ENCODE measurements at places on chromosomes 4 and X. TPM values are rescaled to one million over a fixed set of nuclear protein-coding genes. Genes with fewer than 3 reads are reported as not detected.

GRCh38 chr4:115969756-115970155 lies 856.3 kb upstream of the NDST4 start:
- no peaks in the 10 kb centered on the region for H3K36me3 ChIP-seq
- no peak for DNase-seq
- no peak overlapping the region for H3K4me3 ChIP-seq
- no peak overlapping the region for H3K27ac ChIP-seq
- no peaks in the 10 kb centered on the region for H3K27me3 ChIP-seq
- H3K4me1 ChIP-seq = no peaks in the 10 kb centered on the region

DNA sequence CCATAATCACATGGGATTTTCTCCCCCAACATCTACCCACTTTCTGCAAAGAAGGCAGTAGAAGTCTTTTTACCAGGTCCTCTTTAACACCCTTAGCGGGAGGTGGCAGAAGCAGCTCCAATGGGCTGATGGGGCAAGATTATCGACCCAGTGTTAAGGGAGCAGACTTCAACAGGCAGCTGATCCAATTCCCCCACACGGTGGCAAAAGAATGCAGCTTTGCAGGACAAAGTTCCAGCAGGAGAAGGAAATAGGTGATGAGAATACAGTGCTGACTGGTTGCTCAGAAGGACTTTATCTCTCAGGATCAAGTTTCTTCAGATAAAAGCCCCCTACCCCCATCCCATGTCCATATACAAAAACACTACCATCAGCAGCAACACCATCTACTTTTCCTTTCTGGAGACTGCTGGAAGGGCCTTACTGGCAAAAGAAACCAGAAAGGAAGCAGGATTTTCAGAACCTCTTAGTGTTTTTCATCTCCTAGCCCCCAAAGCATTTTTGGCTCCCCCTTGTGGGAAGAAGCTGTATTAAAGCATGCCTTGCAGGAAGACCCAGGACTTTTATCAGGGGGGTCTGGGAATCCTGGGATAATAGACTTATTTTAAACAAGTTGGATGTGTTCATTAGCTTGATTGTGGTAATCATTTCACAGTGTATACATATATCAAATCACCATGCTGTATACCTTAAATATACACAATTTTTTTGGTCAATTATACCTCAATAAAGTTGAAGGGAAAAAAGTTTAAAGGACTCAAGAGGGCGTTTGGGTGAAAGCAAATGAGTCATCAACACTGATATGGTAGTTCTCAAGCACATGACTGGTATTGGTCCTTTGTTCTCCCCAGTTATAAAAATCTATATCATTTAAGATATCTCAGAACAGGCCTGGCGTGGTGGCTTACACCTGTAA lies 146.4 kb downstream of the GPC3 start:
- peak; percentile 37 for DNase-seq
- H3K27ac ChIP-seq = no peak overlapping the region
- no peaks in the 10 kb centered on the region for H3K36me3 ChIP-seq
- no peak overlapping the region for H3K4me3 ChIP-seq
- no peaks in the 10 kb centered on the region for H3K4me1 ChIP-seq

GRCh38 chr4:47972181-47972580 lies 44.3 kb downstream of the CNGA1 start:
- no peak overlapping the region for H3K4me3 ChIP-seq
- H3K27ac ChIP-seq = no peak overlapping the region
- H3K27me3 ChIP-seq = peaks cover 2% of the 10 kb centered on the region
- no peaks in the 10 kb centered on the region for H3K36me3 ChIP-seq
- no peaks in the 10 kb centered on the region for H3K4me1 ChIP-seq

DNA sequence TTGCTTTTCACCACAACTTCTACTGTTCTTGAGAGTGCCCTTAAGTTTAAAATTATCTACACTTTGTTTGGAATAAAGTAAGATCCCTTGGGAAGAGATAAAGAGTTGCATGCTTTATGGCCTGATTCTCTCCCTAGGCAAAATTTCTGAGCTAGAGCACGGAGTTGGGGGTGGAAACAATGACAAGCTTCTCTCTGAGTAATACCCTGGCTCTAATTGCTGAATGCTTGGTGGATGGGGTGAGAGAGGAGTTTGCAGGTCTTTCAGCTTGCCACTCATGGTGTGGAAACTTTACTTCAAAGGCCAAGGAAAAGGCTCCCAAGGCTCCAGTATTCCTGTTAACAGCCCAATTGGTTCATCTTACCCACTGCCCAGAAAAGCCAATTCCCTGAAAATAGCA lies 26.1 kb upstream of the PRDM8 start:
- peaks cover 50% of the 10 kb centered on the region for H3K4me1 ChIP-seq
- no peak overlapping the region for H3K4me3 ChIP-seq
- DNase-seq = peak; percentile 59
- no peaks in the 10 kb centered on the region for H3K27me3 ChIP-seq
- H3K27ac ChIP-seq = peak overlapping the region; percentile 90

Gene TRIM61
- 1.2 TPM for total RNA-seq

GRCh38 chr4:69484011-69484410 lies 11.7 kb downstream of the UGT2B4 start:
- no peak overlapping the region for H3K4me3 ChIP-seq
- no peak for DNase-seq
- no peaks in the 10 kb centered on the region for H3K4me1 ChIP-seq
- H3K27me3 ChIP-seq = no peaks in the 10 kb centered on the region
- no peak overlapping the region for H3K27ac ChIP-seq

Gene DCAF12L2
- total RNA-seq = not detected

DNA sequence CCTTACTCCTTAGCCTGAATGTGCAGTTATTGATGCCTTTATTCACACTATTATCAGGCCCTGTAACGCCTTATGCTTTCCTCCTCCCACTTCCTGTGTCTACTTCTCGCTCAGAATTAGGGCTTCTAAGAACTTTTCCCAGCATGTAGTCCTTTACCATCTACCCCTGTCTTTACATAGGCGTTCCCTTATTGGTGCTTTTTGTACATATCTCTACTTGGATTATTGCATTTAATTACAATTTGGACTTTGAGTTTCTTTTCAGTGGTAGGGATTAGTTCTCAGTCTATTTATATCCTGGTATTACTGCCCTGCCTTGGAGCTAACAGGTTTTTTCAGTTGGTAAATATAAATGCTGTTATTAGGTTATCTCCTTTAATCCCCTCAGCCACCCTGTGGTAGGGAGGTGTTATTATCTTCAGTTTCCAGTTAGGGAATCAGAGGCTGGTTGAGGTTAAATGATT lies 84.0 kb downstream of the RBPJ start:
- peak overlapping the region; percentile 40 for H3K27ac ChIP-seq
- no peak for DNase-seq
- no peak overlapping the region for H3K4me3 ChIP-seq
- no peaks in the 10 kb centered on the region for H3K27me3 ChIP-seq
- peaks cover 42% of the 10 kb centered on the region for H3K36me3 ChIP-seq
- peaks cover 23% of the 10 kb centered on the region for H3K4me1 ChIP-seq

- no peak overlapping the region for H3K4me3 ChIP-seq
- peak overlapping the region; percentile 52 for H3K27ac ChIP-seq
- H3K36me3 ChIP-seq = peaks cover 52% of the 10 kb centered on the region
- peaks cover 56% of the 10 kb centered on the region for H3K4me1 ChIP-seq
Measured at GRCh38 chr4:109609431-109609830, 49.4 kb downstream of the MCUB start.

GRCh38 chr4:173192375-173193162 lies 24.0 kb downstream of the GALNT7 start:
- H3K27ac ChIP-seq = no peak overlapping the region
- H3K4me1 ChIP-seq = peaks cover 45% of the 10 kb centered on the region
- H3K36me3 ChIP-seq = no peaks in the 10 kb centered on the region
- H3K27me3 ChIP-seq = no peaks in the 10 kb centered on the region

DNA sequence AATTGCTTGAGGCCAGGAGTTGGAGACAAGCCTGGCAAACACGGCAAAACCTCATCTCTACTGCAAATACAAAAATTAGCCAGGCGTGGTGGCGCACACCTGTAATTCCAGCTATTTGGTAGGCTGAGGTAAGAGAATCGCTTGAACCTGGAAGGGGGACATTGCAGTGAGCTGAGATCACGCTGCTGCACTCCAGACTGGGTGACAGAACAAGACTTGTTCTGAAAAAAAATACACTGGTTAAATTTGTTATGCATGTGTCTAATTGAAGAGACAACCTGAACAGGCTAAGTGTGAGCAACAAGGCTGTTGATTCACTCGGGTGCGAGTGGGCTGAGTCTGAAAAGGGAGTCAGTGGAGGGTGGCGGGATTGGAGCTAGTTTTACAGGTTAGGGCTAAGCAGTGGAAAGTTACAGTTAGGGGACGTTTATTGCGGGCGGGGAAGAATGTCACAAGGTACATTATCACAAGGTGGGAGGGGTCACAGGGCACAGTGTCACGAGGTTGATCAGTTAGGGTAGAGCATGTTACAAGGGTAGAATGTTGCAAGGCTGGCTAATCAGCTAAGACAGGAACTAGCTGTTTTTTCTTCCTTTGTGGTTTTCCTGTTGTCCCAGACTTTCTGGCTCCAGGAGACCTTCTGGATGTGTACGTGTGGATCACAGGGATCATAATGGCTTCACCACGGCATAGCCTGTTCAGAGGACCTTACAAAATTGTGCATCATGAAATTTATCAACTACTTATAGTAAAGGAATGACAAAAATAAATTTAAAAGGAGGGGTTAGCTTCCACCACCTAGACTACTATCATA lies 115.8 kb downstream of the NAA11 start:
- no peak for DNase-seq
- no peaks in the 10 kb centered on the region for H3K36me3 ChIP-seq
- H3K4me3 ChIP-seq = no peak overlapping the region
- H3K27ac ChIP-seq = no peak overlapping the region
- H3K4me1 ChIP-seq = no peaks in the 10 kb centered on the region
- H3K27me3 ChIP-seq = no peaks in the 10 kb centered on the region

DNA sequence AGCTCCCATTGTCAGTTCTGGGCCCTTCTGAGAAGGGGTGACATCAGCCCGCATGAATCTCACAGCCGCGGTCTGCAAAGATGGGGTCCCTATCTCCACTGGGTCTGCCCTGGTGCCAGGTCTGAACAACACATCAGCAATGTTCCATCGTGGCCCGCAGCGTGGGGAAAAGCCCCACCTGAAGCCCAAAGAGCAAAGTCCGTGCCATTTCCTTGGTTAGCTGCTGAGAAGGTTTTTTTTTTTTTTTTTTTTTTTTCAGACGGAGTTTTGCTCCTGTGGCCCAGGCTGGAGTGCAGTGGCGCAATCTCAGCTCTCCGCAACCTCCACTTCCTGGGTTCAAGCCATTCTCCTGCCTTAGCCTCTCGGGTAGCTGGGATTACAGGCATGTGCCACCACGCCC lies 79.4 kb downstream of the DCTD start:
- H3K4me3 ChIP-seq = no peak overlapping the region
- DNase-seq = no peak
- H3K27me3 ChIP-seq = peaks cover 24% of the 10 kb centered on the region
- no peak overlapping the region for H3K27ac ChIP-seq

- H3K4me3 ChIP-seq = no peak overlapping the region
- H3K27ac ChIP-seq = no peak overlapping the region
- H3K36me3 ChIP-seq = no peaks in the 10 kb centered on the region
- H3K4me1 ChIP-seq = no peaks in the 10 kb centered on the region
Measured at GRCh38 chr4:171342646-171343045, 470.6 kb upstream of the GALNTL6 start.

Gene FRG1
- 58.3 TPM for total RNA-seq

Gene CLDN34
- total RNA-seq = not detected

Gene ADAM29
- not detected for total RNA-seq

- peaks cover 5% of the 10 kb centered on the region for H3K27me3 ChIP-seq
- H3K36me3 ChIP-seq = no peaks in the 10 kb centered on the region
- no peak for DNase-seq
- no peak overlapping the region for H3K27ac ChIP-seq
- H3K4me1 ChIP-seq = no peaks in the 10 kb centered on the region
- H3K4me3 ChIP-seq = no peak overlapping the region
Measured at GRCh38 chrX:20712811-20713210, 446.1 kb upstream of the RPS6KA3 start.

GRCh38 chr4:55158957-55159356 lies 33.6 kb upstream of the KDR start:
- peaks cover 25% of the 10 kb centered on the region for H3K27me3 ChIP-seq
- H3K36me3 ChIP-seq = no peaks in the 10 kb centered on the region
- no peak overlapping the region for H3K4me3 ChIP-seq

DNA sequence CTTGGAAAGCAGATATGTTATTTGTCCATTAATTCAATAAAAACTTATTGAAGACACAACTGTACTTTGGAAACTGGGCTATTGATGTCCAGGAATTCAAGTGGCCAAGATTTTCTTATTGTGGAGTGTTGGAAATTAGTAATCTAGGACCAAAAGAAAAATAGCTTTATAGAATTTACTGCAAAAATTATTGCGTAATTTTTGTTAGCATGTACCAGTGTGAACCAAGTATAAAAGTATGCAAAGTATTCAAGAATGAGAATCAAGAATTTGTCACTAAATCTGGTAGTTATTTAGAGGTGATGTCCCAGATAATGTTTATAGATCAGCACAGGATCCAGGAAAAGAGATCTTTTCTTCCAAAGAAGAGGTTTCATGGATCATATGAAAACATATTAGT lies 468.9 kb upstream of the CTSO start:
- no peaks in the 10 kb centered on the region for H3K27me3 ChIP-seq
- H3K36me3 ChIP-seq = no peaks in the 10 kb centered on the region
- DNase-seq = no peak
- H3K4me1 ChIP-seq = no peaks in the 10 kb centered on the region
- H3K4me3 ChIP-seq = no peak overlapping the region

Gene CLCN3
- total RNA-seq = 18.5 TPM

DNA sequence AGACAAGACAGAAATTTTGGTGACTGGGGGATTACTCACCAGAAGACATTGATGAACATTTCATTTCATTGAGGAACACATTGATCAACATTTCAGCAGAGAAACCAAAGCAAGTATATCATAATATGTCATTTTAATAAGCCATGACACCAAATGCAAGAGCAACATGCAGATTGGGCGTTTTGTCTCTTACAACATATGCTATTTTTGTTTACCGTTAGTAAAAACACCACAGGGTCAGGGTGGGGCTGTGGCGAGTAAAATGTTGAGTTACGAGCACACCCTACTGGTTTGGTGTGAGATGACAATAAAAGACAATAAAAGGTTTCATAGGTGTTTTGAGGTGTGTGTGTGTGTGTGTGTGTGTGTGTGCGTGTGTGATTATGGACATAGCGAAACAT lies 294.5 kb downstream of the PDGFC start:
- no peaks in the 10 kb centered on the region for H3K36me3 ChIP-seq
- no peak overlapping the region for H3K4me3 ChIP-seq
- DNase-seq = no peak

- H3K4me3 ChIP-seq = peak overlapping the region; percentile 60
- peaks cover 32% of the 10 kb centered on the region for H3K36me3 ChIP-seq
- no peaks in the 10 kb centered on the region for H3K27me3 ChIP-seq
- H3K4me1 ChIP-seq = peaks cover 11% of the 10 kb centered on the region
- peak overlapping the region; percentile 81 for H3K27ac ChIP-seq
Measured at GRCh38 chr4:102639598-102639997, 121.2 kb downstream of the MANBA start.

- no peak for DNase-seq
- peaks cover 53% of the 10 kb centered on the region for H3K36me3 ChIP-seq
- no peak overlapping the region for H3K4me3 ChIP-seq
- peaks cover 51% of the 10 kb centered on the region for H3K4me1 ChIP-seq
Measured at GRCh38 chr4:184403384-184403781, 71.0 kb downstream of the IRF2 start.

GRCh38 chr4:87901422-87901992 lies 68.7 kb downstream of the MEPE start:
- H3K4me3 ChIP-seq = no peak overlapping the region
- no peaks in the 10 kb centered on the region for H3K36me3 ChIP-seq
- H3K4me1 ChIP-seq = peaks cover 4% of the 10 kb centered on the region
- no peak overlapping the region for H3K27ac ChIP-seq
